Mesothelial cell of epicardium (in vitro differentiated cells): ENCODE measurements at places on chromosomes 3 and 15.

DNA sequence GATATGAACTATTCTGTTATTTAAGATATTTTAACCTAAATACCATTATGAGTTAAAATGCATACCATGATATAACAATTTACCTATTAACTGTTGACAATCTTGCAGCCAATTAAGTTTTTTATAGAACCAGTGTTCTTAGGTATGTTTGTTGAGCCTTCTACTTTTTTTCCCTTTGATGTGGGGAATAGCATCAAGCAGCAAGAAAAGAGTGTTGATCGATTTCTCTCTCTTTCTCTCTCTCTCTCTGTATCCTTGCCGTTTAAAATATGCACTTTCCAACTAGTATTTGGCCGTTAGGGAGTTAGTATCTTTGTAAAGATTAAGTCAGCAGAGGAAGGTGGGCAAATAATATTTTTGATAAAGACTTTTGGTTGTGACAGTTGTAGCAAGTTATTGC is 5.9 kb downstream of the CHD2 start:
- peaks cover 1% of the 10 kb centered on the region for H3K36me3 ChIP-seq
- DNase-seq = no peak
- peak overlapping the region; percentile 90 for H3K4me3 ChIP-seq
- peaks cover 66% of the 10 kb centered on the region for H3K4me1 ChIP-seq

GRCh38 chr15:98935736-98936135 is 71.9 kb downstream of the PGPEP1L start:
- peaks cover 4% of the 10 kb centered on the region for H3K4me1 ChIP-seq
- no peak overlapping the region for H3K4me3 ChIP-seq
- no peak for DNase-seq
- peaks cover 69% of the 10 kb centered on the region for H3K36me3 ChIP-seq
- H3K27me3 ChIP-seq = no peaks in the 10 kb centered on the region

GRCh38 chr15:33048255-33048654 is 146.3 kb downstream of the FMN1 start:
- no peaks in the 10 kb centered on the region for H3K27me3 ChIP-seq
- H3K27ac ChIP-seq = no peak overlapping the region
- H3K36me3 ChIP-seq = peaks cover 5% of the 10 kb centered on the region
- H3K4me1 ChIP-seq = no peaks in the 10 kb centered on the region
- no peak for DNase-seq

- DNase-seq = no peak
- no peak overlapping the region for H3K27ac ChIP-seq
Observed at GRCh38 chr3:187401856-187402255, 33.7 kb downstream of the RTP4 start.

GRCh38 chr3:101703169-101703568 is 16.7 kb upstream of the RPL24 start:
- no peak overlapping the region for H3K4me3 ChIP-seq
- H3K27me3 ChIP-seq = no peaks in the 10 kb centered on the region
- no peaks in the 10 kb centered on the region for H3K36me3 ChIP-seq
- no peak overlapping the region for H3K27ac ChIP-seq
- no peaks in the 10 kb centered on the region for H3K4me1 ChIP-seq
- DNase-seq = no peak

GRCh38 chr15:80755885-80756284 is 23.3 kb upstream of the CEMIP start:
- DNase-seq = no peak
- H3K27me3 ChIP-seq = no peaks in the 10 kb centered on the region
- no peak overlapping the region for H3K4me3 ChIP-seq
- H3K36me3 ChIP-seq = peaks cover 8% of the 10 kb centered on the region
- H3K4me1 ChIP-seq = peaks cover 24% of the 10 kb centered on the region
